Fibroblast of mammary gland (primary cell): ENCODE measurements at places on chromosomes 6 and 20.

- peak; percentile 75 for DNase-seq
These were observed 9.3 kb downstream of the WDR27 start for GRCh38 chr6:169692516-169692915.

DNA sequence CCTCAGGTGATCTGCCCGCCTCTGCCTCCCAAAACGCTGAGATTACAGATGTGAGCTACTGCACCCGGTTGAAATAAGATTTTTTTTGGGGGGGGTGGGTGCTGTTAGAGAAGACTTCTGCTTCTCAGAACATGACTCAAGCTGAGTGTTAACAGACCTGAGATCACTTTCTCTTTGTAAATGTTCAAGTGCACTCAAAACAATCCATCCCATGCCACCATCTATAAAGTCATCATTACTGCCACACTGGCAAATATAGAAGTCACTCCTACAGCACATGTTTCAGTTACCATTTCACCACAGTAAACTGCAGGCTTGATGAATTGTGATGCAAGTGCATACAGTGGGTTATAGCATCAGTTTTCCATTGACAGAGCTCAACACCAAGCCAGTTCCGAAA lies 9.0 kb downstream of the VPS16 start:
- DNase-seq = no peak

DNA sequence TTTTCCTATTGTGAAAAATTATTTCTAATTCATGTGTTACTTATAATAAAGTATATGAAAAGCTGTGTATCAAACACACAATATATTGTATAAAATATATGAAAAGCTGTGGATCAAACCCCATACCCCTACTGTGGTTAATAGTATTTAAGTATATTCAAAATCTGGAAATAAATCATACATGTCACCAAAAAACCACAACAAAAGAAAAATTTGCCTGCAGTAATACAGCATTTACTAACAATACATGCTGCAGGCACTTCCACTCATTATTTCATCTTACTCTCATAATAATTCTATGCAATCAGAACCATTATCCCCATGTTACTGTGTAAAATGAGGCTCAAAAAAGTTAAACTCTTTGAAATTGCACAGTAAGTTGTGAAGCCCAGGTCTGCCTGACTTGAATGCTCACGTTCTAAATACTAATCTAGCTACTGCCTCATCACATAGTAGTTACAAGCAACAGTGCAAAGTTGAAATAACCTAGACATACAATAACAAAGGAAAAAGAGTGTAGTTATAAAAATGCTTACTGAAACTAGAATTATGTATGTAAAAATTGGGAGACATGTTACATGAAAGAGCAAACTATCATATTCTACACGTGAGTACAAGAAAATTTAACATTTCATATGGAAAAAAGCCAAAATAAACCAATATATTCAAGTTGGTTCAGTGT lies 61.7 kb downstream of the FAM217A start:
- no peak for DNase-seq

DNA sequence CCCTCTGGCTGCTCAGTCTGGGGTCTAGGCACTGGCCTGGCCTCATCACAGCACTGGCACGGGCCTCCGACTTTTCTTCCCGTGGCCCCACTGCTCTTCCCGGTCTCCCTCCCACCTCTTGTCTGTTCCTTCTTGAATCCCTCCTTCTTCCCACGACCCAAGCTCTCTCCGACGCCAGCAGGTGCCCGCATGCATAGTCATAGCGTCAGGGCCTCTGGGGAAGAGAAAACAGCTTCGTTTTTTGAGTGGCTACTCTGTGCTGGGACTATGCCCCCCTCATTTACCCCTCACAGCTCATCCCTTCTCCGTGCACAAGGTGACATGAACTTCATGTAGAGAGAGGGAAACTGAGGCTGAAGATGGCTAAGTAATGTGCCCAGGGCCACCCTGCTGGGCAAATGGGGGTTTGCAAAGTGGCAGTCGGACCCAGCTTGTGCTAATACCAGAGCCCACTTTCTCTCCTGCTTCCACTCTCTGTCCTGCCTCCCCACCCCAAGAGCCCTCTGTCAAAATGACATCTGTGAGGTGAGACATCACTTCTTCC lies 59.2 kb downstream of the SYNJ2 start:
- DNase-seq = peak; percentile 80

- no peak for DNase-seq
These were observed 855 bp downstream of the BYSL start for GRCh38 chr6:41922154-41922553.

GRCh38 chr6:36336779-36337241 lies at the start of gene BNIP5:
BNIP5 (minus strand) TSS chr6:36336888; CDS start chr6:36330690, 6,198 bp downstream.
- DNase-seq = no peak

DNA sequence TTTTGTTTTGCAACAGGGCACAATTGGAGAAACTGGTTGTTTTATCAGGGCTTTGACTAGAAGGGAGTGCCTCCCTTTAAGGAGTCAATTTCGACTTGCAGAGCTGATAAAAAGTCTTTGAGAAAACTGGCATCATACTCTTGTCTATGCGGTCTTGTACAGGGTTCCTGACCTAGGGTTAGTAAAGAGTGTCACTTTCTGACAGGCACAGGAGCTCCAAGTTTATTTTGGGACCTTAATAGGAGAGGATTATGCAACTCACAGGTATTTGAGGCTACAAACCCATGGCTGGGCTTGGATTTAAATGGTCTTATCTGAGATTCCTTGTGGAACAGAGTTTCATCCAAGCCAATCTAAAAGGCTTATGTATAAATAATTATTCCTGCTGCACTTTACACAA lies 365.4 kb downstream of the HTR1B start:
- DNase-seq = no peak

DNA sequence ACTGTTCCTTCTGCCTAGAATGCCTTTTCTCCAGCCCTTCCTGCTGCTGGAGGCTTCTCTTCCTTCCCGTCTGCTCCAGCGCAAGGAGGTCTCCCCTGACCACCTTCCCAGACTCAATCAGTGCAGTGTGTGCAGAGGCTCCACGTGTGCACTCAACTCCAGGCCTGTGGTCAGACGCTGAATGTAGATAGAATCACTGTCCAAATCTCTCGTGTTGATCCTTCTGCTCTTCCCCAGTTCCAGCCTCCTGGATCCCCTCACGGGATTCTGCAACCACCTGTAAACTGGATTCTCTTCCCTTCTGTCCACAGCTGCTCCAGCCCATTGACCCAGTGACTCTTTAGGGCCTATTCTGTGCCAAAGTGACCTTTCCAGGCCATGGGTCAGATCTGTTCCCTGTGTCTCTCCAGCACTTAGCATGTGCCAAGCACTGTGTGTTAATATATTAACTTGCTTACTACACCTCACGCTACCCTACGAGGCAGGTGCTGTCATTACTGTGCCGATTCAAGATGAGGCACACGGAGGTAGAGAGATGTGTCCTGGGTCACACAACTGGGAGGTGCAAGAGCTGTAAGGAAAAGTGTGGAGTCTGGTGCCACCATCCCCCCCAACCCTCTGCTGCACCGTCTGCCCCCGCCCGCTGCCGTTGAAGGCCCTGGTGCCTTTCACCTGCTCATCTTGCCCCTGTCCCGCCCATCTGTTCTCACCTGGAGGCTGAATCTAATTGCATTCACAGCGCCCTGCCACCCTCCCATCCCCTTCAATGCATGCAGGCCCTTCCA lies 112.2 kb downstream of the SULF2 start:
- DNase-seq = no peak

DNA sequence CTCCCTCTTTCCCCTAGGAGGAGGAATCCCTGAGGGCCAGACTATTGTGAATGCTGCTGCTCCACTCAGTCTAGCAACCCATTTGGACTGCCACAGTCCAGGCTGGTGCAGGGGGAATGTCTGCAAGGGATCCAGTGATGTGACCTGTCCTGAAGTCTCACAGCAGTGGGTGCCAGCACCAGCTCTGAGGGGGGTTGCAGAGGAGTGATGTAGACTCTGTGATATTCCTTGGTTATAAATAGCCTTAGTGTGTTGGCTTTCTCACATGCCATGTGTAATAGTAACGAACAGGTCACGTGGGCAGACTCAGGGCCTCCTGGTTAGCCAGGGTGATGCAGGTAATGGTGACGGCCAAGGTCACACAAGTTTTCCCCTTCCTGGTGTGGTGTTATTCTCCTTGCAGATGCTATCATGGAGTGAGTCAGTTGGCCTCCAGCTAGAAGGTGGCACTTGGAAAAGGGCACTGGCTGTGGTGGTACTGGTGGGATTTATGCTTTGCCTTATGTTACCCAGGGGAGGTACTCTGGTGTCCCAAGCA lies 404.4 kb downstream of the UTRN start:
- DNase-seq = no peak

- no peak for DNase-seq
These were observed 72.7 kb downstream of the FAXC start for GRCh38 chr6:99276747-99277146.

DNA sequence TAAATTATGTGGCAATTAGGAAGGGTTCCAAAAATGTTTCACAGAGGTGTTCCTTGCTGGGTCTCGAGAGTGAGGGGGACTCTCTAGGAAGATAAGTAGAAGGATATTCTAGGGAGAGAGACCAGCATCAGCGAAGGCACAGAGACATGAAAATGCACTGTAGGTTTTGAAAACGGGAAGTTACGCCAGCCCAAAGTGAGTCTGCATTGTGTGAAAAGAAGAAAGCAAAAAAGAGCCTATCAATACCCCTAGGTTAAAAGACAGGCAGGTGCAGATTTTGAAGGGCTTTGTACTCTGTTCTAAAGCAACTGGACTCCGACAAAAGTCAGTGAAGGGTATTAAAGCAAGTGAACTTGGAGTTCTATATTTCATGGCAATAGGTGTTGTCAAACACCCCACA lies 25.7 kb upstream of the MRAP2 start:
- no peak for DNase-seq

GRCh38 chr20:57680934-57681914 lies 28.6 kb downstream of the PMEPA1 start:
- DNase-seq = no peak

DNA sequence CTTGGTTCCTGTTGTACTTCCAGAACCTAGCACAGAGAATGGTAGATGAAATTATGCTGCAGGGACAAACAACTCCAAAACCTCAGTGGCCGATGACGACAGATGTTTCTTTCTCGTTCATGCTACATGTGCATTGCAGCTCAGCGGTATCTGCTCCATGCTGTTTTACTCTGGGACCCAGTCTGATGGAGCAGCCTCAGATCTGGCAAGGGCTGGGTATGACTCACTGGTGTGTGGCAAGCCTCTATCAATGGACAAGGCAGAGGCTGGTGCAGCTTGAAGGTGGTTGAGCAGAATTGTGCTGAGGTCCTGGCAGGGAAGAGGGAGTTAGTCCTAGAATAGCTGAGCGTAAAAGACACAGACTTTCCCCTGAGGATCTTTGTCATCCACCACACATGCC lies 10.3 kb upstream of the BLCAP start:
- DNase-seq = peak; percentile 61

- no peak for DNase-seq
These were observed 456.8 kb upstream of the CHD6 start for GRCh38 chr20:42074944-42075343.
